ENCODE measurements at places on chromosomes 12 and 14.

DNA sequence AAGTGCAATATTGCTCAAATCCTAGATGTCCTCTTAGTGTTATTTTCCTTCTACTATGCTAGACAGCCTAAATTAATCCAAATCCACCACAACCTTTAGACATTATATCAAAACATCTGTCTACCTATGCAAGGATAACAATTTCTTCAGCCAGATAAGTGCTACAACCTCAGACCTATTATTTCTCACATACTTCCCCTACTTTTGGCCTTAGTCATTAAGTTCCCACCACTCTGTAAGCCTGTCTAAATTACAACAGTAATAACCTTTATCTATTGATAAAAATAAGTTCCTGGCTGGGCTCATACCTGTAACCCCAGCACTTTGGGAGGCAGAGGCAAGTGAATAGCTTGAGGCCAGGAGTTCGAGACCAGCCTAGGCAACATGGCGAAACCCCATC is 74.0 kb downstream of the KIF21A start:
- DNase-seq: no peak
- no peaks in the 10 kb centered on the region for H3K27me3 ChIP-seq
- H3K4me1 ChIP-seq: no peaks in the 10 kb centered on the region
- no peak overlapping the region for H3K27ac ChIP-seq
- H3K36me3 ChIP-seq: no peaks in the 10 kb centered on the region
- no peak overlapping the region for H3K4me3 ChIP-seq

DNA sequence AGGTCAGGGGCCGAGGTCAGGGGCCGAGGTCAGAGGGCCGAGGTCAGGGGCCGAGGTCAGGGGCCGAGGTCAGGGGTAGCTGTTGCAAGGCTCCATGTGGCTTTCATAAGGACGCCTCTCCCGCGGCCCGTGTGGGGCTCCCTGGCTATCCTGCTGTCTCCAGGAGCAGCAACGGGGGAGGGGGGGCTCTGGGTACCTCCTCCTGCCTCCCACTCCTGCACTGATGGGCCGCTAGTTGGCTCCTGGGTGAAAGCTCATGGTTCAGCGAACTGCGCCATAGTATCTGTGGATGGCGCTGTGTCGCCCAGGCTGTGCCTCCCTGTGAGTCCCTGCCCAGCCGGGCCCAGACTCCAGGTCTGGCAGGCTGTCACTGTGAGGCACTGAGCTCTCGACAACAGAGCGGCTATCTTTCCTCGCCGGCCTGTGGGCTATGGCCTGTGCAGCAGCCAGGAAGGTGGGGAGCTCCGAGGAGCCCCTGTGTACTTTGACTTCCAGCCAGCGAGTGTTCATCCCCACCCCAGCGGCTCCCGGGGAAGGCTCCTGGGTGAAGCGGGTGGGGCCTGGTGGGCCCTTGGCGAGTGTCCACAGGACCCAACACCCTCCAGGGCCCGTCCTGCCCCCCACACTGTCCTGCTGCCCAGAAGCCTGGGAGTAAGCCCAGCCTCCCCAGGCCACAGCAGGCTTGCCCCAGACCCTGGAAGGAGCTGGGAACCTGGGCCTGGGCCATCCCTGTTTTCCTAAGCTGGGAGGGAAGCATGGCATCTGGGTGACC is 8.1 kb downstream of the RFLNA start:
- DNase-seq: peak; percentile 41
- no peak overlapping the region for H3K4me3 ChIP-seq
- H3K27ac ChIP-seq: no peak overlapping the region
- H3K36me3 ChIP-seq: no peaks in the 10 kb centered on the region
- peaks cover 10% of the 10 kb centered on the region for H3K27me3 ChIP-seq

DNA sequence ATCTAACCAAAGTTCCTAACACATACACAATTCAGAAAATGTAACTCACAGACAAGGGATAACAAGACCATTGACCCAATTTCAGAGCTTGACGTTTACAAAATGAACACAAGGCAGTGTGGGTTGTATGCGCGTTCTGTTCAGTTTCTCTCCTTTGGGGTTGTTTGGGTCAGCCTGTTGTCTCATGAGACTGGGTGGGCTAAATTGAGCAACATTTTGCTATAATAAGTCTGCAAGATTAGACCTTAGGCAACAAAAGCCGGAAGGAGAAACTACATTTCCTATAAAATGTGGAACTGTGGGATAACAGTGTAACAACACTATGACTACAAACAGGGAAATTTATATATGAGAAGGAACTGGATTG is 18.8 kb upstream of the LTA4H start:
- peak overlapping the region; percentile 44 for H3K27ac ChIP-seq
- no peak overlapping the region for H3K4me3 ChIP-seq
- no peak for DNase-seq
- peaks cover 7% of the 10 kb centered on the region for H3K4me1 ChIP-seq
- H3K36me3 ChIP-seq: no peaks in the 10 kb centered on the region

GRCh38 chr12:115455268-115455681 is 771.3 kb upstream of the TBX3 start:
- H3K27ac ChIP-seq: no peak overlapping the region
- peaks cover 12% of the 10 kb centered on the region for H3K27me3 ChIP-seq
- no peaks in the 10 kb centered on the region for H3K36me3 ChIP-seq
- peaks cover 13% of the 10 kb centered on the region for H3K4me1 ChIP-seq
- no peak overlapping the region for H3K4me3 ChIP-seq

DNA sequence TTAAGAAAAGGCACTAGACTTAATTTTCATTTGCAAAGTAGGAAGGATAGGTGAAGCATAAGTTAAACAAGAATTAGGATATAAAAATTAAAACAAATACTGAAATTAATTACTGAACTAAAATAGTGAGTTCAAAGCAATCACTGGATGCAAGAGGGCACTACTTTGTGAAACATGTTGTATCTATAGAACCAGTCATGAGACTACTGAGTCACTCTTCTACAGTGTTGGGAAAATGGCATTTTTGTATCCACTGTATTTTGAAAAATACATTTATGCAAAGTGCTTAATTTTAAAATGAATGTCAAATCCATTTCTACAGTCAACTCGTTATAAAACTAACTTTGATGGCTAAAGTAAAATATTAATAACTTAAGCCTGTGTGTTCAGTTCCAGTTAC is 47.9 kb downstream of the SEL1L start:
- H3K4me3 ChIP-seq: no peak overlapping the region
- no peaks in the 10 kb centered on the region for H3K27me3 ChIP-seq
- H3K4me1 ChIP-seq: no peaks in the 10 kb centered on the region
- no peak overlapping the region for H3K27ac ChIP-seq
- peaks cover 99% of the 10 kb centered on the region for H3K36me3 ChIP-seq
- no peak for DNase-seq

GRCh38 chr12:68231691-68232090 is 6.1 kb upstream of the IL26 start:
- H3K4me1 ChIP-seq: peaks cover 9% of the 10 kb centered on the region
- H3K27ac ChIP-seq: no peak overlapping the region
- no peak overlapping the region for H3K4me3 ChIP-seq
- no peak for DNase-seq
- H3K36me3 ChIP-seq: no peaks in the 10 kb centered on the region

Measured in lower lobe of right lung (tissue), 2 donors.